ENCODE measurements at places on chromosomes 5 and 9. TPM values are rescaled to one million over a fixed set of nuclear protein-coding genes. Genes with fewer than 3 reads are reported as not detected.

DNA sequence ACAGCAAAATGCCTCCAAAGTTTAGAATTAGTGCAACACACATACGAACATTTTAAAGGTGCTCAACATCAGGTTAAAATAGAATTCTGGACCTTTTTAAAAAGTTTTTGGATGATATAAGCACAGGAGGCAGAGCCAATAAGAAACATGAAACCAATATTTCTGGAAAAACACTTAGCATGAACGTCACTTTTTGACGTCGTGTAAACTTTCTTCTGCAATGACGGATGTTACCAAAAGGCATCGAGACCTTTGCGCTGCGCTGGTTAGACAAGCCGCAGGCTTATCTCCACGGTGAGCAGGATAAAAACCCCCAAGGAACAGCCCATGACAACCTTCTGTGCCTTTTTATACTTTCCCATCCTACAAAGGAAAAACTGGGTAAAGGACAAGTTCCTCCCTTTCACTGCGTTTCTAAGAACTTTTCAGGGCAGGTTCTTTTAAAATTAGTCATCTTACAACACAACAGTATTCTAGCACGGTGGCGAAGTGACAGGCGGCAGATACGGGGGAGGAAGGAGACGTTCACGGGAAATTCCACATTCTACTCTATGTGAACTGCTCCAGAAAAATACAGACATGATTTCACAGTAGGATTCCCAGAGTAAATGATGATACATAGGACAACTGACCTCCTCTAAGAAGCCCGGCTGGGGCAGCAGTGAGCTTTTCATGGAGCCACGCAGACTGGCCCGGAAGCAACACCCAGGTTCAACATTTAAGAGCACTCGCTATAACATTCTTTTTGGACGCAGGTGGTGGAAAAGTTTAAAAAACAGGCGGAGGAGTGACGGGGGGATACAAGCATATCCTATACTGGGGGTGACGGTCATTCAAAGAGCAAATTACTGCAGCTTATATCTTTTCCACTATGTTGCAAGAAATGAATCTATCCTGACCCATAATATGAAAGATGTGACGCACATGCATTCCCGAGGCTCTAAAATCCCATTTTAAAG, 52.4 kb downstream of the USP20 start:
- peak overlapping the region; percentile 87 for H3K27ac ChIP-seq
- no peaks in the 10 kb centered on the region for H3K27me3 ChIP-seq
- H3K4me3 ChIP-seq: peak overlapping the region; percentile 42
- DNase-seq: no peak

The CTXN3 gene
- not detected for total RNA-seq

DNA sequence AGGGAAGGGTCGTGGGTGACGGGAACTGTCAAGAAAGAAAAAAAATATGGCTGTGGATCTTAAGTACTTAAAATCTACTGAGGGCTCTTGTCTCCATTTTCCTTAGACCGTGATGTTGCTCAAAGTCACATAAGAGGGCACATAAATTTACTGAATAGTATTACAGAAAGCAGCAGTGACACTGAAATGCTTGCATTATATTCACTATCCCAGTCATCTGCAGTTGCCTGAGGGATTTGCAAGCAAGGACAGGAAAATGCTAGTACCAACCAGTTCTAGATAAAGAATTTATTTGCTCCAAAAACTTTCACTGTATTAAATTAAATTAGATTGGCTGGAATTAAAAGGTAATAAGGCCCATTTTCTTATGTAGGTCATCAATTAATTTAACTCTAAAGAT, 106.5 kb upstream of the CCDC152 start:
- no peaks in the 10 kb centered on the region for H3K4me1 ChIP-seq
- no peak for DNase-seq
- H3K36me3 ChIP-seq: no peaks in the 10 kb centered on the region
- H3K4me3 ChIP-seq: no peak overlapping the region

- H3K27ac ChIP-seq: no peak overlapping the region
- H3K4me3 ChIP-seq: peak overlapping the region; percentile 59
- no peaks in the 10 kb centered on the region for H3K36me3 ChIP-seq
- peaks cover 42% of the 10 kb centered on the region for H3K4me1 ChIP-seq
- no peaks in the 10 kb centered on the region for H3K27me3 ChIP-seq
- DNase-seq: no peak
Observed at GRCh38 chr5:172455511-172456061, 1.3 kb upstream of the SH3PXD2B start.

The LECT2 gene
- not detected for total RNA-seq

The GNE gene
- total RNA-seq: 14.6 TPM

DNA sequence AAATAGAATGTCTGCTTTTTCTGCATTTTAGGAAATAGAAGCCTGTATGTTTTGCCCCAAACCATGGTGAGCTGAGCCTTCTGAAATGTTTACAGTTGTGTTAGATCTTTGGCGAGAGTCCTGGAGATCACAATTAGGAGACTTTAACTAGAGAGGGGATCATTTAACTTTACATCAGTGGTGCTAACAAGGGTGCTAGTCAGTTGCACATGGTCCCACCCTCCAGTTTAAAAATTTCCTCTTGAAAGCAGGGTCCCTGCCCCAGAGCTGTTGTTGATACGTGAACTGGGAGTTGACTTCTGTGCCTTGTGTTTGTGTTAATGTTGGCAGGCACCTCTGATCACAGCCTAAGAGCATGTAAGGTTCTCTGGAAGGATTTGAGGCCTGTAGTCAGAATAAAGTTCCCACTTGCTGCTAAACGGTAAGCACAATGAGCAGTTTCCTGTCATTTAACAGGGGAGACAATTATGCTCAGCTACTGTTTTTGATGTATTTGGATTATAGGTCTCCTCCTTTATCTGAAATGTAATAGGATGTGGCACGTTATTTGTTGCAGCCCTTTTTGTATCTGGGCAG, 43.7 kb downstream of the RASGRF2 start:
- no peaks in the 10 kb centered on the region for H3K27me3 ChIP-seq
- no peaks in the 10 kb centered on the region for H3K36me3 ChIP-seq
- no peaks in the 10 kb centered on the region for H3K4me1 ChIP-seq
- no peak overlapping the region for H3K27ac ChIP-seq

- DNase-seq: no peak
- no peak overlapping the region for H3K27ac ChIP-seq
- H3K36me3 ChIP-seq: no peaks in the 10 kb centered on the region
Observed at GRCh38 chr5:23089286-23089685, 236.1 kb upstream of the CDH12 start.

DNA sequence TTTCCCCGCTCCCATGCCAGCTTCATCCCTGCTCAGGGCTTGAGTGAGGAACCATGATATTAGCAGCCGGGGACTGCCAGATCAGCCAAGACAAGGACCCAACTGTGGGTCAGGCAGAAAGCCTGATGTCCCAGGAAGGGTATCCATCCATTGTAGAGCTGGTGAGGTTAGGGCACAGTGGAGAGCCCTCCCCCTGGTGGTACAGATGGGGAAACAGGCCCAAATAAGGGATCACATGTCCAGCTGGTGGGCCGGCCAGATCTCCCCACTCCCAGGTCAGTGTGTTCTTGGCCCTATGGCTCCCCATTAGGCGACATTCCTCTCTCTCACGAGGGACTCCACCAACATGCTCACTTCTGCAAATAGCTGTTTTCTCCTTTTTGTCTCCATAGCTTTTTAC, 9.0 kb downstream of the CDX1 start:
- no peak overlapping the region for H3K27ac ChIP-seq
- DNase-seq: no peak
- no peaks in the 10 kb centered on the region for H3K27me3 ChIP-seq
- H3K36me3 ChIP-seq: no peaks in the 10 kb centered on the region
- no peak overlapping the region for H3K4me3 ChIP-seq

DNA sequence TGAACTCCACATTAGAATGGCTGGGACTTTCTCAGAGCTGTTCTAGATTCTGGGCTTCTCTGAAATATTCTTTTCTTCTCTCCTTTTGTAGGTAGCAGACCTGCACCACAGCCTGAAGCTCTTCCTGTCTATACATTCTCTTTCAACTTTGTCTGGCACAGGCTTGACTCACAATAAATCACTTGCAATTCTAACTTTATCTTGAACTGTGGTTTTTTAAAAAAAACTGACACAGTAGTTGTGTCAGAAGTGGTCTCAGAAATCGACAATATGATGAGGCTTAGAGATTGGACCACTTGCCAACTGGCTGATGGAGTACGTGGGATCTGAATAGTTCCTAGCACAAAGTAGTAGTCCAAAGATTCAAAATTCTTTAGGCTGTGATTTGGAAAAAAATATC, 24.1 kb upstream of the CDH9 start:
- no peaks in the 10 kb centered on the region for H3K36me3 ChIP-seq
- no peaks in the 10 kb centered on the region for H3K27me3 ChIP-seq
- no peak overlapping the region for H3K4me3 ChIP-seq
- DNase-seq: no peak

DNA sequence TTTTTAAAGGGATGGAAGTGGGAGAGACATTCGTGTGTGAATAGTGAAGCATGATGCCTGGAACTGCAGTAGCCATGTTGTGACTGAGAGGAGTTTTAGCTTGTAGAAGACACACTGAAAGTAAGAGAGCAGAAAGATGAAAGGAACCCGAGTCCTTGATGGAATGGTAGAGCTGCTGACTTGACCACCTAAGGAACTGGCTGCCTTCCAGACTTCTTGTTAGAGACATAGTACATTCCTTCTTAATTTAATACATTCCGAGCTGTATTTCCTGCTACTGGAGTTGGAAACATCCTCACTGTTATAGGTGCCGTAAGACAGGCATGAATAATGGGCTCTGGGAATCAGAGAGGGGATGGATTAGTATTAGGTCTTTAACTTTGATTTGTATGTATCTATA, 7.4 kb downstream of the CER1 start:
- H3K27me3 ChIP-seq: no peaks in the 10 kb centered on the region
- no peak overlapping the region for H3K27ac ChIP-seq
- no peaks in the 10 kb centered on the region for H3K36me3 ChIP-seq
- DNase-seq: no peak
- H3K4me3 ChIP-seq: no peak overlapping the region
- H3K4me1 ChIP-seq: no peaks in the 10 kb centered on the region

GRCh38 chr9:96293498-96294158, 8.3 kb downstream of the HSD17B3 start:
- no peaks in the 10 kb centered on the region for H3K27me3 ChIP-seq
- no peaks in the 10 kb centered on the region for H3K4me1 ChIP-seq
- H3K36me3 ChIP-seq: no peaks in the 10 kb centered on the region
- H3K27ac ChIP-seq: no peak overlapping the region
- no peak for DNase-seq

DNA sequence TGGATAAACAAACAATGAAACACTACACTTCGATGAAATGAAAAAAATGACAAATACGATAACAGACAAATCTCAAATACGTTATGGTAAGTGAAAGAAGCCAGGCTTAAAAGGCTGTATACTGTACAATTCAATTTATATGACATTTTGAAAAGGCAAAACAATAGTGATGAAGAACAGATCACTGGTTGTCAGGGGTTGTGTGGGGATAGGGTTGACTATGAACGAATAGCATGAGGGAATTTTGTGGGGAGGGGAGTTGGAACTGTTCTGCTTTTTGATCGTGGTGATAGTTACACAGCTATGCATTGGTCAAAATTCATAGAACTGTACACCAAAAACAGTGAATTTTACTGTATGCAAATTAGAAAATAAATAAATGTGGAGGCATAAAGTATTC, 7.8 kb upstream of the FER start:
- H3K4me1 ChIP-seq: no peaks in the 10 kb centered on the region
- no peak overlapping the region for H3K27ac ChIP-seq
- H3K36me3 ChIP-seq: no peaks in the 10 kb centered on the region

DNA sequence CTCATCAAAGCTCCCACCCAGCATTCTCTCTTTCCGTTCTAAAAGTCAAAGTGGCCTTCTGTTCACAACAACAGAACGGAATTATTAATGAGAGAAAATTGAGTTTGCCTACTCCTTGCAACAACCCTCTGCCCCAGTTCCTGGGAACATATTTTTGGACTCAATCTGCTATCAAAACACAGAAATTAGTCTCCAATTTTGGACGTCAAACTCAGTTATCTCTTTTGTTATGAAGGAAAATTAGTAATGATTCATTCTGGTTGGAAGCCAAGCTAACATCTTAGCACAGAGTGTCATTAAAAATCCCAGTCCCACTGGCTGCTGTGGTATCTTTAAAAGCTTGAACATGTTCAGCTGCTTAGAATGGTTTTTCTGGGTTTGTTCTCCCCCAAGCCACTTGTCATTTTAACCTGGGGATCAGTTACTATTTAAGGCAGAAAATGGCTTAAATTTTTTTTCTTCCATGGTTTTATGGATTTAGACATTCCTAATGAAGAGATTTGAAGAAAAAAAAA, 343.2 kb downstream of the TRIM32 start:
- no peaks in the 10 kb centered on the region for H3K4me1 ChIP-seq
- H3K27me3 ChIP-seq: no peaks in the 10 kb centered on the region
- H3K36me3 ChIP-seq: no peaks in the 10 kb centered on the region
- no peak for DNase-seq

The SHROOM1 gene
- total RNA-seq: 17.3 TPM
